Frontal cortex (tissue), 4 donors: ENCODE measurements at places on chromosomes 7 and 10. TPM values are rescaled to one million over a fixed set of nuclear protein-coding genes. Genes with fewer than 3 reads are reported as not detected.

DNA sequence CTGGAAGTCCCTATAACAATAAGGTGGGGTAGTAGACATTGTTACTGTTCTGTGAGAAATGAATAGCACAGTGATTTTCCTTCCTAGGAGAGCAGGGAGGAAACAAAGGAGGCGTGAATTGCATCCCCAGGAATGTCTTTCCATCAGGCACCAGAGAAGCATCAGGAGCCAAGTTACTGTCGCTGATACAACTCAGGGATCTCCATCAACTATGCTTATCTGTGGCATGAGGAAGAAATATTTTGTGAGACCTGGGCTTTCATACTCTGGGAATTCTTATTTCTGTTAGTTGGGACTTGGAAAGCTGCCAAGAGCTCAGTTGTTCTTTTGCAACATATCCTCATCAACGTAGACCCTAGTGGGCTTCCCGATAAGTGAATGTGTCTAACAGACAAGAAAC, 622.3 kb downstream of the SUGCT start:
- no peak for DNase-seq

The TAS2R41 gene
- not detected for total RNA-seq

GRCh38 chr10:131872011-131872826, 28.6 kb upstream of the PPP2R2D start:
- no peak for DNase-seq

GRCh38 chr7:74289018-74289658, at the start of gene CLIP2:
CLIP2 (plus strand) TSS chr7:74289407; CDS start chr7:74317547, 28,140 bp downstream.
- DNase-seq = peak; percentile 96
